ENCODE measurements at places on chromosomes 16 and 17.

GRCh38 chr17:42456223-42457106 lies 2.2 kb upstream of the ATP6V0A1 start:
- no peak for DNase-seq

- DNase-seq = no peak
Observed at GRCh38 chr16:81158964-81159363, 62.8 kb upstream of the GCSH start.

DNA sequence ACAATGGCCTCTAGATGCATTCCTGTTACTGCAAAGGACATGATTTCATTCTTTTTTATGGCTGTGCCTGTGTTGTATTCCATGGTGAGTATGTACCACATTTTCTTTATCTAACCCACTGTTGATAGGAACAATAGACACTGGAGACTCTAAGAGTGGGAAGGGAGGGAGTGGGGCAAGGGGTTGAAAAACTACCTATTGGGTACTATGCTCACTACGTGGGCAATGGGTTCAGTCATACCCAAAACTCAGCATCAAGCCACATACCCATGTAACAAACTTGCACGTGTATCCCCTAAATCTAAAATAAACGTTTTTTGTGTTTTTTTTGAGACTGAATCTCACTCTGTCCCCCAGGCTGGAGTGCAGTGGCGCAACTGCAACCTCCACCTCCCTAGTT lies 47.1 kb upstream of the SCNN1B start:
- DNase-seq = no peak

DNA sequence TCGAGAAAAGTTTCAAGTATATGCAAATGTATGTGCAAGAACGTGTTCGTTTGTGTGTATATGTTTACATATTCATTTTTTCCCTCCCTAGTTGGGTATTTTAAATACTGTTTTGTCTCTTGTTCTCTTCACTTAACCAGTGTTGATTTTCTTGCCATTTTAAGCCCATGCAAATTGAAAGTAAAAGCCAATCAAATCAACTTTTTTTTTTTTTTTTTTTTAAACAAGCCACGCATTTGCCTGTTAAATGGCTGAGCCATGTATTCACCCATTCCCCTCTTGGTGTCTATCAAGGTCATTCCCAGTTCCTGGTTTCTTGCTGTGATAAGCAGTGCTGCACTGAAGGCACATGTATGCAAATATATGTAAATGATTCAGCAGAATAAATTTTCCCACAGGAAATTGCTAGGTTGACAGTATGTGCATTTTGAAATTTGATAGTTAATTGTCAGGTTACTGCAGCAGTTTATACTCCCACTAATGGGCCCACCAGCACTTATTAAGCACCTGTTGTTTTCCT lies 12.2 kb downstream of the ABCC1 start:
- DNase-seq = no peak

- no peak for DNase-seq
Observed at GRCh38 chr16:26665166-26665939, 401.4 kb upstream of the C16orf82 start.

DNA sequence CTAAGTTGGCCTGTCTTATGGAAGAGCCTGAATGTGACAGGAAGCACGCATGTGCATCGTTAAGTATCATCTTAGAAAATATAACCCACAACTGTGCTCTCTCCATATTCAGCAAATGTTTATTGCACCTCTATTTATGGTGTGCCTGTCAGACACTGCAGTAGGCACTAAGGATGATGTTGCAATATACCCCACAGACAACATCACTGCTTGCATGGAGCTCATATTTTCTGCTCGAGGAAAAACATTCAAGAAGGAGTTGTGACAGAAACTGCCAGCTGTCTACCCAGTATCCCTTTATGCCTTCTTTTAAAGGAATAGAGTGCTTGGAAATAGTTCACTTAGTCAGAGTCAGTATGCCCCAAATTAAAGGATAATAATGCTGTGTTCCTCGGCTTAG lies 132.3 kb upstream of the RBFOX1 start:
- no peak for DNase-seq

DNA sequence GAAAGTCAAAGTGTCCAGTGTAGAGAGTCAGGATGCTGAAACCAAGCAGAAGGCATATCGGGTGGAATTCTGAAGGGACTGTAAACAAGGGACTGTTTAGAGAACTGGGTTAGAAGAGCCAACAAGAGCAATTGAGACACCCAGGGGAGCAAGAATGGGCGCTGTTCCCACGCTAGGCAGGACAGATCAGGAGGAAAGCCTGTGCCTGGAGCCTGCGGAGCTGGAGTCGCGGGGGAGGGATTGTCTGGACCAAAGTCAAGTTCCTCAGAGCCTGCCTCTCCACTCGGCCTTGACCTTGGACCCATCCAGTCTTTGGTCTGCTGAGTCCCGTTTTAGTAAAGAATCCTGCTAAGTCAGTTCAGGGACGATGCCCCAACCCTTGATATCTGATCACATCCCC lies 14.7 kb upstream of the KLHL36 start:
- no peak for DNase-seq

DNA sequence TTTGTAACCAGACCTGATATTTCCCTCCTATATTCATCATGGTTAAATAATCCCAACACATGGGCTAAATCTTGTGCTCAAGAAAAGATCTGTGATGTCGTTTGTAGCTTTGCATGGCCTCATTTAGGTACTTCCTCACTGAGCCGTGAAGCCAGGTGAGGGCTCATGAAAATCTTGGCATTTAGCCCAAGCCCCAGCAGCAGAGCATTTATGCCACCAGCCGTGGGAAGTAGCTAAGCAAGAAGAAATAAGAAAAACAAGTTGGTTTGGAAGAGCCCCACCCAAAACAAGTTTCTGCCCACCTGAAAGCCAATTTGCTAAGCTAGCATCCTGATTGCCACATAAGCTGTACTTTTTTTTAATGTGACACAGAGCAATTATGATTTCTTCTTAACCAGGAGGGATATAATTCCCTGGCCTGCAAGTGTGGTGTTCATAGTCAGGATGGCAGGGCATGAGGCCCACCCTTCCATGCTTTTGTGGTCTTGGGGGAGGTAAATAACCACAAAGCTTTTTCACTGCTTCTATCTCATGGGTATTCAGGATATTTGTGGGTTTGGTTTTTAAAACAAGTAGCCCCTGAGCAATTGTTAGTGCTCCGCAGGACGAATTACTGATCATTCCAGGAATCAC lies 10.5 kb downstream of the TMIGD1 start:
- peak; percentile 35 for DNase-seq

DNA sequence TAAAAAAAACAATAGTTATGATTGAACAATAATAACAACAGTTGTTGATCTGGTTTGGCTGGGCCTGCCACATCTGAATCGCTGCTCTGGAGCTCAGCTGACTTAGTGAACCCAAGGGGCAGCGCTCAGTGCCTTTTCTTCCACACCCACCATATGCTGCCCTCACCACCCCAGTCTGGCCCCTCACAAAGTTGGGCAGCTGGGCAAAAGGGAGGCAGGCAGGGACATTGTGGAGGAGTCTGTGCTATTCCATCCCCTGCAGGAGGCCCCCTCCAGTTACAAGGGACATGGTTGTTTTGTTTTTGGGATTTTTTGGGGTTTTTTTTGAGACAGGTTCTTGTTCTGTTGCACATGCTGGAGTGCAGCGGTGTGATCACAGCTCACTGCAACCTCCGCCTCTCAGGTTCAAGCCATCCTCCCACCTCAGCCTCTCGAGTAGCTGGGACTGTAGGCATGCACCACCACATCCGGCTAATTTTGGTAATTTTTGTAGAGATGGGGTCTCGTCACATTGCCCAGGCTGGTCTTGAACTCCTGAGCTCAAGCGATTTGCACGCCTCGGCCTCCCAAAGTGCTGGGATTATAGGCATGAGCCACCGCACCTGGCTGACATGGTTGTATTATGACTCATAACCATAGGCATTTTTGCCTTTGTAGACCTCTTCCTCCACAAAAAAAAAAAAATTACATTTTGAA lies 8.6 kb upstream of the PECAM1 start:
- no peak for DNase-seq

GRCh38 chr16:78286065-78286464 lies 186.6 kb downstream of the WWOX start:
- DNase-seq = no peak

GRCh38 chr17:77845541-77846225 lies 112.8 kb upstream of the TNRC6C start:
- no peak for DNase-seq

GRCh38 chr16:4894276-4895150 lies 42.4 kb downstream of the PPL start:
- DNase-seq = no peak

DNA sequence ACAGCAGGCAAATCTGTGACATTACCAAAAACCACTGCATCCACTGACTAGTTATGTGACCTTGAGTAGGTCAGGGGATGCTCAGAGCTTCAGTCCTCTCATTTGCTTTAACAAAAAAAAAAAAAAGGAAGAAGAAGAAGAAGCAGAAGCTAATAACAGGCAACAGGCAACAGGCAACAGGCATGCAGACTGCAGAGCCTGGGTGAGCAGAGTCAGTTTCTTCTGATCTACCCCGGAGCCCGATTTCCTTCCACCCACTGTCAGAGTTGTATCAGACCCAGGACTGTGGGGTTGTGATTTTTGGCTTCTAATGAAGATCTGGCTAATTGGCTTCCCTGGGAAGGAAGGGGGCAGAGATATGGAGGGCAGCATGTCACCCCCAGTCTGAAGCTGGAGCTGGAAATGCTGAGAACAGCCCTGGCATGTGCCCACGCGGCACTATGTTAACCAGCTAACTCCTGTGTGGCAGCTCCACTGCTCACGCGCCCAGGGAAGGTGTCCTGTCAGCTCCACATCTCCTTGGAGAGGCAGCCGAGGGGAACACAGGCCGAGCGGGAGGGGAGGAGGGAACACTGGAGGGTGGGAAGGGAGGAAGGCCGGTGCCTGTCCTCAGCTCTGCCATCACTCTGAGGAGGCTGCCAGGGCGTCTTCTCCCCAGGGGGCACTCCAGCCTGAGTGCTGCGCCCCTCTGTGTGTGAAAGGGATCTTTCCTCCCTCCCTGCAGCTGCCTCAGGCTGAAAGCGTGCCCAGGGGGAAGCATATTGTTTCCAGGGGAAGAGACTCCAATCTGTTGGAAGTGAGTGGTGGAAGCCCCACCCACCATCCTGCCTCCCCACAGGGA lies 17.6 kb downstream of the SRCIN1 start:
- no peak for DNase-seq

- no peak for DNase-seq
Observed at GRCh38 chr17:81181811-81182185, 15.8 kb upstream of the AATK start.

DNA sequence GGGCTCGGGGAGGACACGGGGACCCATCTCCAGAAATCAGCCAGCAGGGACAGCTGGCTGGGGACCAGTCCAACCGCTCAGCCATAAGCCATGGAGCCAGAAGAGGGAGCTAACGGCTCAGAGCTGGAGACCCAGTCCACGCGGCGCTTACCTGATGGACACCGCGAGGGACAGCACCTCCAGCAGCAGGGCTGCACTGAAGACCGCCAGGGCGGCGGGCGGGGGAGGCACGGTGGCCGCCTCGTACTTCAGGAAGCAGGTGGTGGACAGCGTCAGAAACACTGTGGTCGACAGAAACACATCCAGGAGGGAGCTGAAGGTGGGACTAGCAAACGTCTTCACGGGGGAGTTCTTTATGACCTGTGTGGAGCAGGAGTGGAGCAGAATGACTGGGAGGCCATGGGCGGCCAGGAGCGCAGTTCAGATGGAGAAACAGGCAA lies 102.6 kb upstream of the CREBBP start:
- DNase-seq = peak; percentile 27

- DNase-seq = no peak
Observed at GRCh38 chr16:67356396-67356795, 29.8 kb downstream of the LRRC36 start.

DNA sequence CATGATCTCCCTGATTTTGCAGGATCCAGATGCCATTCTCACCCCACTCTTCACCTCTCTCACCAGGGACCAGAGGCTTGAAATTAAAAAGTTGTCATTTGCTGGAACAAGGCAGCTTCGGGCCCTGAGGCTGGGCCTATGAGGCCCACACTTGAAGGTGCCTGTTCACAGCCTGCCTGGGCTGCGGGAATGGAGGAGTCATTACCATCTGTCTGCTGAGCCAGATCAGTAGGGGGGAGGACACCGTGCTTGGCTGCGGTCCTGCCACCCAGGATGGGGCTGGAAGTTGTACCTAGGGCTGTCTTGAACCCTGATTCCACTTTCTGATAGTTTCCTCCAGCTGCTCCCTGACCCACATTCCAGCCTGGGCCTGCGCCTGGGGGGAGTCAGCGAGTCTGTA lies 208.3 kb upstream of the N4BP1 start:
- DNase-seq = no peak

- no peak for DNase-seq
Observed at GRCh38 chr16:1960665-1961630, 1.6 kb downstream of the NDUFB10 start.

DNA sequence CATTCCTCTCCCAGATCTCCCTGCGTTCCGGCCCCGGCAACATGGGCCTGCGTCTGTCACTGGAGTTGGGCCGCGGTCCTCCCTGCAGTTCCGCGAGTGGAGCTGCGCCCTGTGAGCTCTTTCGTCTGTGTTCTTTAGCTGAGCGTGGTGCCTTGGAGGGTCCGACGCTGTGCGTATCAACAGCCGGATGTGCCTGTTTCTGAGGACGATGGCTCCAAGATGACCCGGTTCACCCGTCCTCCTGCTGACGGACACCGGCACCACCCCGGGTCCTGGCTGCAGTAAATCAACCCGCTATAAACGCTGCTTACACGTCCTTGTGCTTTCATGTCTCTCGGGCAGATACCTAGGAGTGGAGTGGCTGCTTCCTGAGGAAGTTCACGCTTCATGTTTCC lies 44.8 kb upstream of the GNG13 start:
- no peak for DNase-seq

GRCh38 chr17:14762736-14763479 lies 462.0 kb downstream of the HS3ST3B1 start:
- no peak for DNase-seq

DNA sequence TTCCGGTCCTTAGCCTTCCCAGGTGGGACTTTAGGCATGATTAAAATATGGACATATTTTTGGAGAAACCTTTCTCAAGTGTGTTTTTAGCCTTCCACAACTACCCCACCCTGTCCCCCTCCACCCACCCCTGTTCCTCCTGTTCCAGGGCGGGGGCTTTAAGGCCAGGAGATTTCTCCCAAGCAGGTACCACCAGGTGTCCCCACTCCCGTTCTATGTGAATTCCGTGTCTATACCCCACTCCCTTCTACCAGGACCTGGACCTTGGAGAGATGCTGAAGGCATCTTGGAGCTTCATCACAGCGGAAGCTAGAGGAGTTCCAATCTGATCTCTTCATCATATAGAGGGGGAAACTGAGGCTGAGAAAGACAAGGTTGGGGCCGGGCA lies 9.7 kb downstream of the CA4 start:
- DNase-seq = no peak

GRCh38 chr17:8914554-8914953 lies 47.1 kb upstream of the PIK3R6 start:
- DNase-seq = no peak

All from activated gamma-delta T cell treated with Interleukin-2 at 50 U/mL for 16 hours (primary cell).